ENCODE measurements at places on chromosomes 4 and X.

- no peak for DNase-seq
Measured at GRCh38 chr4:108839333-108839732, 76.5 kb upstream of the ETNPPL start.

DNA sequence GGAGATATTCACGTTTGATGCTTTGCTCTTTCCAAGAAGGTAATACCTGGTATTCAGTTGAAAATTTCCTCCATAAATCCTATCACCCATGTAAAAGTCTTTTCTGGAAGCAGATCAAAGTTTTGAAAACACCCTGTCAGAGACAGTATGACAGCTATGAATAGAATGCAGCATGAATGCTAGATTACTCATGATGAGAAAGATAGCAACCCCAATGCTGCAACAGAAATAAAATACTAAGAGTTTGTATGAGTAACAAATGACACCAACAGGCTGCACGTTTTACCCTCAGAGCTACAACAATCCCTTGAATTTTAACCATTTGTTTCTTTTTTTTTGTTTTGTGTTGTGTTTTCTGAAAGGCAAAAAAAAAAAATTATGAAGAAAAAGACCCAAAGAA is 108.6 kb downstream of the ARHGAP6 start:
- DNase-seq: no peak

DNA sequence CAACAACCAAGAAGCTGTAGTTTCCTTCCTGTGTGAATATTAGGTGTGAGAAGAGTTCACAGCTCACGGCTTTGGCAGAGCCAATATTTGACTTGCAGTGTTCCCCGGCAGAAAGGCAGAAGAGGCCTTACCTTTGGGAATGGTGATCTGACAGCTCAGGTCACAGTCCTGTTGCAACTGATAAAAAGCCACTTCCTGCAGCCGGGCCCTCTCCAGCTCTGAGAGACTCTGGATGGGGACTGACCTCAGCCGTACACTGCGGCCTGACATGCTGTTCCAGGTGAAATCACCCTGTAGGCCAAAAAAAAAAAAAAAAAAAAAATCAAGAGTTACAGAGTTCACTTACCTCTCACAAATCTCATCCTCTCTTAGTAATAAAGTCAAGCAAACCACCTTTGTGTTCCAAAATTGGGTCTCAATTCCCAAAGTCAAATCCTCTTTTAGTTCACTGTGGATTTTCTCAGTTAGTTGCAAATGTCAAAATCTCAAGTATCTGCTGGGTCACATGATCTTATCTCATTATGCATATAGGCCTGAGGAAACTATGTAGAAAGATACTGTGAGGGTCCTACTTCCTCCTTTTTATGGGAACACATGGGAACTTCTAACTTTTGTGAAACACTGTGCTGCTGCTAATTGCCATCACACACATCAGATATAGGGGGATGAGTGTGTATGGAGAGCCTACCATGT is 38.6 kb upstream of the AMELX start:
- no peak for DNase-seq

DNA sequence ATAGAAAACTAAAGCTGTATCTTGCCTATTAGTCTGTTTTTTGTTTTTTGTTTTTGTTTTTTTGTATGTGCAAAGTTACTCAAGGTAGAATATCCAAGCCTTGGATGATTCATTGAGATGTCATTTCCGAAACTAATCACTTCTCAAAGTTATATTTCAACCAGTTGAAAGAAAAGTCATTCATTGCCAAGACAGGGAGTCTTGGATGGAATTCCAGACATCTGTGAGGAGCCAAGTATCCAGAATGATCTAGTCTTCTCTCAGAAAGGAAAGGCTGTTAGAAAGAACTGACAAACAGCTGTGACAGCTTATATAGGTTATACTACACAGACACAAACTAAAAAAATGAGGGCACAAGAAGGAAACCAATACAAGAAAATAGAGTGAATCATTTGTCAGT is 141.1 kb upstream of the NDST3 start:
- no peak for DNase-seq

GRCh38 chrX:131558562-131558961 is 14.7 kb downstream of the OR13H1 start:
- no peak for DNase-seq

DNA sequence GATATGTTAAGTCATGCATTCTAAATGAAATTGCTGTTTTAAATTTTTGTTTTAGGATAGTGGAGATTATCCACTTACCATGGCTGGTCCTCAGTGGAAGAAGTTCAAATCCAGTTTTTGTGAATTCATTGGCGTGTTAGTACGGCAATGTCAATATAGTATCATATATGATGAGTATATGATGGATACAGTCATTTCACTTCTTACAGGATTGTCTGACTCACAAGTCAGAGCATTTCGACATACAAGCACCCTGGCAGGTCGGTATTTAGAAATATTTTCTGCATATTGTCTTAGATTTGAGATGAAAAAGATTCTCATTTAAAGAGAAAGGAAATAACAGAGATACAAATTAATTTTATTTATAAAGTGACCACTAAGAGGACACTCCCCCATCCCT is 83.6 kb downstream of the STAG2 start:
- DNase-seq: no peak

DNA sequence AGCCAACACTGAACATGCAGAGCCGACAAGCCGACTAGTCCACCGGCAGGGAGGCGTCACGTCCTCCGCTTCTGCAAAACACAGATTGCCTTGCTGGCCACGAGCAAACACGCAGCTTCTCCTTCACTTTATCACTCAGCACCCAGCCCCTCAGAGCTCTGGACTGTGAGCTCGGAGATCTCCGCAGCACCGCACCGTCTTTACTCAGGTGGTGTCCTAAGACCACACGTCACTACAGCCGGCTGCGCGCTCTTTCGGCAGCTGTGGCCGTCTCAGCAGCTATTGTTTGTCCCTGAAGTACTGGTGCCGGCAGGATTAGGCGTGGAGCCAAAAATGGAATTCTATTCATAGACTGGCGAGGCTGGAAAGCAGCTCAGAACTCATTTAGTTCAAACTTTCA is 72.0 kb downstream of the FAT1 start:
- DNase-seq: no peak

DNA sequence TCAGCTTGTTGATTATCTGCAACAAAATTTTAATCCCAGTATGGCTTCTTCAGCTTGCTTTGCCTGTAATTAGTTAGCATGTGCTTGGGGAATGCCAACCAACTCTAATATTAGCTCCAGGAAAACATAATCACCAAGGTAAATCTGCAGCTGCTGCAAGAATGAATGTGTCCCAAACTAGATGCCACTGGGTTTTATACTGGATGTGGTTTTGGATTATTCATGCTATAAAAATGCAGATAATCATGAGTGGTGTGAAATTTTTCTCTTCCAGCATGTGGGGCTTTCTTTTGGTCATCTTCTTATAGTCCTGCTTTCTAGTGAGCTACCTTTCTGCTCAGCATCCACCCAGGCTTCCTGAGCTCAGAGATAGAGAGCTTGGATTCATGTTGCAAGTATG is 295.9 kb upstream of the CASK start:
- no peak for DNase-seq

- DNase-seq: no peak
Measured at GRCh38 chr4:10075953-10076391, 40.6 kb downstream of the WDR1 start.

DNA sequence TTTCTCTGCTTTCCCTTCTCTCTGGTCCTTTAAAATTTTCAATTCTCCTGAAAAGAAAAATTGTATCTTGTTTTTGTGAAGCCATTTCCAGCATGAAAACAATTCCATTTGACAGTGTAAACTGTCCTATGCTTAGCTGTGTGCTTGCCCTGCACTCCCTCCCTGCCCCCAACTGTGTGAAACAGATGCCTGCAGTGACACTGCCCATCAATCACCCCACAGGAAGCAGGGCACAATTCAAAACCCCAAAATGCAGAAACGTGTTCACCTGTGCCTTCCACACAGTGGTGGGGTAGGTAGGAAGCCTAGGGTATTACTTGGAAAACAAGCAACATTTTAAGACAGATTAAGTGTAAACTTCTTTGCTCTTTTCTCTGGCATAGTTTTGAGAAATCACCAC is 6.2 kb upstream of the FHDC1 start:
- DNase-seq: no peak

DNA sequence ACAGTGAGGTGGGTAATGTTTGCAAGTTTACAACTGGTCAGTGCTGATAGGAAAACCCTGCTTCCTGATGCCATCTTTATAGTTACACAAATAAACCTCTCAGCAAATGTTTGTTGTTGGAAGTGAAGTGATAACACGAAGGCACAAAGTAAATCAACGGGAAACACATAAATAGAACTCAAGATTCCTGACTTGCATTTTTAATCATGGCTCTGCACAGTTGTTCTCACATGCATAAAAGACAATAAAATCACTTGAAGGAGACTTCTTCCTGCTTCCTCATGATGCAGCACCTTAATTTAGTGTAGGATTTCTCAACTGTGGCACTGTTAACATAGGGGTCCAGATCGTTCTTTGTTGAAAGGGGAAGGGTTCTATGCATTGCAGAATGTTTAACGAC is 907.7 kb downstream of the RAB28 start:
- no peak for DNase-seq

DNA sequence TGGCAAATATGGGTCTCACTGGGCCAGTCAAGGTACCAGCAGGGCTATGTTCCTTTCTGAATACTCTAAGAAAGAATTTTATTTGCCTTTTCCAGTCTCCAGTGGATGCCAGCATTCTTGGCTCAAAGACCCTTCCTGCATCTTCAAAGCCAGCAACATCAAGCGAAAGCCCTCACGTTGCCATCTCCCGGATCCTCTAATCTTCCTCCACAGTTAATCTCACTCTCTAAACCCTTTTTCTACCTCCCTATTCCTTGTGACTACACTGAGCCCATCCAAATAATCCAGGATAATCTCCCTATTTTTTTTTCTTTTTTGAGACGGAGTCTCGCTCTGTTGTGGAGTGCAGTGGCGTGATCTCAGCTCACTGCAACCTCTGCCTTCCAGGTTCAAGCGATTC is 23.4 kb downstream of the RFC1 start:
- DNase-seq: no peak

DNA sequence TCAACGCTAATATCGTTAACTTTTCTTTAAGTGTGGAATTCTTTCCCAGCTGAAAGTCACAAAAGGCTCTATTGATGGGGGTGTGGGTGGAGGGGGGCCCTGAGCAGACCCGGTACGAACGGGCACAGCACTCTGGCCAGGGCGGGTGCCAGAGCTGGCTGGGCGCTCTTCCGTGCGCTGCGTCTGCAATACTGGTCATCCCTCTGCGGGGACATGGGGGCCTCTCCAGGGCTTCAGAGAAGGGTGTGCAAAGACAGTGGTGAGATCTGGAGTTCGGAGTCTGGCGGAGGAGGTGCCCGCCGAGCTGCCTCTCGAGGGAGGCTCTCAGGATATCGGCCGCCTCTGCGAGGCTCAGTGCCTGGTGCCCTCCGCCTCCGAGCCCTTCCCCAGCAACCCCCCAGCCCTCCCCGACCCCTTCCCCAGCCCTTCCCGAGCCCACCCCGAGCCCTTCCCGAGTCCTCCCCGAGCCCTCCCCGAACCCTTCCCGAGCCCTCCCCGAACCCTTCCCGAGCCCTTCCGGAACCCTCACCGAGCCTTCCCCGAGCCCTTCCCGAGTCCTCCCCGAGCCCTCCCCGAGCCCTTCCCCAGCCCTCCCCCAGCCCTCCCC is 34.3 kb downstream of the FGFRL1 start:
- no peak for DNase-seq

DNA sequence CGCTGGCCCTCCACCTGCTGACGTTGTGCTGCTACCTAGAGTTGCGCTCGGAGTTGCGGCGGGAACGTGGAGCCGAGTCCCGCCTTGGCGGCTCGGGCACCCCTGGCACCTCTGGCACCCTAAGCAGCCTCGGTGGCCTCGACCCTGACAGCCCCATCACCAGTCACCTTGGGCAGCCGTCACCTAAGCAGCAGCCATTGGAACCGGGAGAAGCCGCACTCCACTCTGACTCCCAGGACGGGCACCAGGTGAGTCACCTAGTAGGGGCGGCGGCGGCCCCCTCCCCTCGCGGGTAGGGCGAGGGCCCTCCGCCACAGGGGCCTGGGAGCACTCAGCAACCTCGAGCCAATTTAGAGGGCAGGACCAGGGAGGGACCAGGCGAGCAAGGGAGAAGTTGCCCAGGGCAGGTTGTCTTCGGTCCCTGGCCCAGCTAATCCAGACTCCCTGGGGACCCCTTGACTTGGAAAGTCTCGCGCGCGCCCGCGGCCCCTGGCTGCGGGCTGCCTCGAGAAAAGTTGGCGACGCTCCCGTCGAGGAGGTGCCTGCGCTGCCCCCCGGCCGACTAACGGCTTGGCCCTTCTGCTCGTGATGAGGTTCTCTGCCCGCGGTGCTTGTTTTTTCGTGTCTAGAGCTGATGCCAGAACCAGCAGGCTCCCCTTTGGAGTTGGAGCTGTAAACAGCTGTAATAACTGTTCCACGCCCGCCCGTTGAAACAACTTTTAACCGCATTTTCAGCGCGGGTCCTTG is 717 bp downstream of the EDA start:
- DNase-seq: peak; percentile 5

DNA sequence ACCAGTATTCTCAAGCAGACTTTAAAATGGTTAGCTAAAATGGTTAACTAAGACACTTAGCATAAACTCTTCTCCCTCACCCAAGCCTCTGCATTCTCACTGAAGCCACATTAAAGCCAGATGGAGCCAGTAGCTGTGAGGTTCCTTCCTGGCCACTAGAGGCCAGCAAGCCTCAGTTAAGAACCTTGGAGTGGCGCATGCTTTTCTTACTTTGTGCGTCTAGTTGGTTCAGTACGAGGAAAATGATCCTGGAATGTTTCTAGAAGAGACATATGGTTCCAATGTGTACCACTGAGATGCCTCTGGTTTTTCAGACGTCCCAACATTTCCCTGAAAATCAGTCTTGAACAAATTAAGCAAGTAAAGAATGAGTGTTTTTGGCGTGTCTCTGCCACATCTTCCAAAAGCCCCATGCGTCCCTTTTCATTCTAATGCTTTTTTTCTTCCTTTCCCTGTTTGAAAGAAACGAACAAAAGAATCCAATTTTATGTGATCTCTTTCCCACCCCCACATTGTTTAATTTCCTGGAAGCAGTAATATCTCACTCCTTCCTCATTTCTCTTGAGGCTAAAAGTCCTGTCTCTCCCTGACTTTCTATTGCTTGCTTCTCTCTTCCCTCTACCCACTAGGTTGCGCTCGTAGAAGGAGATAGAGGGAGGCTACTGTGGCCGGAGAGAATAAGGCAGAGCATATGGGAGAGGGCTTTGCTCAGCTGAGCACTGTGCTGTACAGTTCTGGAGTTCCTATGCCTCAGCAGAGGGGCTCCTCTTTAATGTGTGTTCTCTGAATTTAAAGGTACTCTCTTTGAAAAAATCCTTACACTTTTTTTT is 82.9 kb upstream of the TAB3 start:
- peak; percentile 23 for DNase-seq

DNA sequence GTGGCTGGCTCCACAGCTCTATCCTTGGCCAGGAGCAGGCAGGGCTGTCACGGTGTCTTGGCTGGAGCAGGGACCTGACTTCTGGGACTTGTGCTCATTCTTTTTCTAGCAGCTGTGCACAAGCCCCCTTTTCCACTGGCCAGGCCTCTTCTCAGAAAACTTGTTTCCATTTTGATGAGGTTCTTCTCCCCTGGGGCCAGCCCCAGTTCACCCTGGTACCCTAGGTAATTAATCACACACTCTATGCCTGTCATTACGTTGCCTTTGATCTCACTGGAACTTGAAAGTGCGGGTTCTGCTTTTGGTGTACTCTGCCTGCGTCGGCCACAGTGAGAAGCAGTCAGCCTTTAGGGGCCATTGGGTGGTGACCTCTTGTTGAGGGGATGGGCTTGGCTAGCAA is 26.6 kb downstream of the DRD5 start:
- DNase-seq: no peak

- no peak for DNase-seq
Measured at GRCh38 chrX:69229436-69229835, 64.2 kb upstream of the PJA1 start.

GRCh38 chr4:136713140-136713539 is 819.2 kb downstream of the PCDH18 start:
- no peak for DNase-seq

Measured in activated naive CD4-positive, alpha-beta T cell treated with anti-CD3 and anti-CD28 coated beads for 36 hours (primary cell).